ENCODE measurements at places on chromosomes 5 and 9. TPM values are rescaled to one million over a fixed set of nuclear protein-coding genes. Genes with fewer than 3 reads are reported as not detected.
A peak's percentile ranks its signal among the peaks of the same experiment; 100 is the strongest.

DNA sequence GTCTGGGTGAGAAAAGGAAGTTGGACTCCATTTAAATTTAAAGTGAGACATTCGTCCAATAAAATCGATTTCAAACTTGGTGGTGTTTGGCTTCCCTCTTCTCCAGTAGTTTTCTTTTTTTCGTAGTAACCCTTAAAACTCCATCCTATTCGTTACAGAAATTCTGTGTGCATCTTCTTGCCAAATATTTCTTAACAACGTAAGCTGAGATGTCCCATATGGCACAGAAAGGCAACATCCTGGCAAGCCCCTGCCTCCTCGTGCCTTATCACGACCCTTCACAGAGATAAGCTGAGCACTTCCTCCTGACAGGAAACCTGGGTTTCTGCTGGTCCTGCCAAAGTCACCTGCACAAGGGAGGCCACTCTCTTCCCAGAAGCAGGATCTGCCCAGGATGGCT lies 11.8 kb upstream of the ADAMTS2 start:
- no peak for DNase-seq

- DNase-seq: no peak
Observed at GRCh38 chr5:40570408-40571129, 109.1 kb upstream of the PTGER4 start.

DNA sequence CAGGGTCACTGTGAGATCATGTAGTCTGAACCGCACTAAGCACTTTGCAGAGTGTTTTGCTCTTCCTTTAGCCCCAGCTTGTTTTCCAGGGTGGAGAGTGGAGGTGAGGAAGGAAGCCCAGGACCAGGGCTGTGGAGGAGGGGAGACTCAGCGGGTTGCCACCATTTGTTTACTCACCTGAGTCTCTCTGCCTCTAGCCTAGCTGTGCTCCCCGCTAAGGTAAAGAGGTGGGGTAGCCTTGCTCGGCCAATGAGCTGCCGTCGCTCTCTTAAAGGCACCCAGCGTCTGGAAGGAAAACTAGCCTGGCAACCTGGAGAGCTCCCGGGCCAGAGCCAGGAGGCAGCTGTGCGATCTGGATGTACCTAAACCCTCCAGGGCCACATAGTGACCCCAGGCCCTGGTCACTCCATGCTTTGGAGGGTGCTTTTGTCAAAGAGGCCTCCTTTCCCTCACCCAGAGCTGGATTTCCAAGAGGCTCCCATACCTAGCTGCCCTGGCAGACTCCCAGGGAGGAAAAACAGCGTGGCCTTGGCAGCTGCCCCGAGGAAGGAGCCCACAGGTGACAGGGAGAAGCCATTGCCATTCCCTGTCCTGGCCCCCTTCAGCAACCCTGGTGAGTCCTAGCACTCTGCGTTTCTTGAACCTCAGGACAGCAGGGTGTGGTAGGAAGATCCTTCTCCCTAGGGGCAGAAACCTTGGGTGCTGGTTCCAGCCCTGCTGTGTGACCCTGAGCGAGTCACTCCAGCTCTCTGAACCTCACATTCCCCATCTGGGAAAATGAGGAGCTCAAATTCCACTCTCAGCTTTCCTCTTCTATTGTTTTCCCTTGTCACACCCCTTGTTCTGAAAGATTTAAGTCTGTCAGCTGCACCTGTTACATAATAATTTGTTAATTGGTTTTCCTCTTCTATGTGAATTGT lies 42.4 kb upstream of the LARP1 start:
- DNase-seq: peak; percentile 37

DNA sequence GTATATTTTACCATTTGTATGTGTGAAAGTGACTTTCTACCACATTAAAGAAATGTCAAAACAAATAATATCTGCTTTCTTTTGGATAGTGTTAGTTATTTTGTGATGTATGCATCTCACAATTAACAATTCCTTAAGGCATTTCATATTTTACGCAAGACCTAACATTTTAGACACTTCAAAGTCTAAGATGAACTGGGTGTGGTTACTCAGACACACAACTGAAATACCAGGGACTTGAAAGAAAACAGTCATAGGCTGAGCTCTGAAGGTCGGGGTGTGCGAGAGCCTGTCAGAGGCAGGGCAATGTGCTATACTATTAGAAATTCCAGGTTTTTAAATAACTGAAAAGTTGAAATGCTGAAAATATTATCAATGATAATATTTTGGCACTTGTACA lies 44.5 kb upstream of the ZNF622 start:
- DNase-seq: no peak

GRCh38 chr5:176843673-176844072 lies 33.3 kb downstream of the UNC5A start:
- no peak for DNase-seq

DNA sequence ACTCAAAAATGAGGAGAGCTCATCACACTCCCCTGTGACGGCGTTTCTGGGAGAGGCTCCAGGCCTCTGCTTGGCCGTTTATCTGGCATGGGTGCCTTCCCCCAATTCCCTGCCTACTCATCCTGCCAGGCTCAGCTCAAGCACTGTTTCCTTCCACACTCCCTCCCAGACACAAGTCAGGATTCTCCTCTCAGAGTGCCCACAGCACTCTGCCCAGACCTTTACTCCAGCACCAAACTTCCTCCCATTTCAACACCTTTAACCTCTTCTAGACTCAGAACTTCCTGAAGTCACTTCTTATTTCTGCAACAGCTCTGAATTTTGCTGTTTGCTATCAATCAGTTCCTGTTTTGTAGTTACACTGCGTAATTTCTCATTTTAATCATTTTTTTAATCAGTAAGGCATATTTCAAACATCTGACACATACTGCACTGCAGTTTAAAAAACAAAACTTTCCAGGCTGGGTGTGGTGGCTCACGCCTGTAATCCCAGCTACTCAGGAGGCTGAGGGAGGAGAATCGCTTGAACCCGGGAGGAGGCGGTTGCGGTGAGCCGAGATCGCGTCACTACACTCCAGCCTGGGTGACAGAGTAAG lies 16.0 kb downstream of the TRMO start:
- DNase-seq: peak; percentile 66

DNA sequence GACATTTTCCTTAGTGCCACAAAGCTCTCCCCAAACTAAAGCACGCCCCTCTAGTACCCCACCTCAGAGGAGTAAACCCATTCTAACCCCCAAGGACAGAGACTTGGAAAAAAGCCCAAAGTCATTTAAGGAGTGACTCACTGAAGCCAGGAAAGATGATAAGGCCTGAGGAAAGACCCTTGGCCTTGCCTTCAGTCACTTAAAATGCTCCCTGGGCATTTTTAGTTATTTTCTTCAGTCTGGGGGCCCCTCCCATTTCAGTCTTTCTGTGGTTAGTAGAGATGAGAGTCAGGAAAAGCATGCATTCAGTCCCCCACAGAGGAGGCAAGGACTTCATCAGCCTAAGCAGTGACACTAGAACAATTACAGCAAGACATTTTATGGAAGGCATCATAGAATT lies 13.7 kb upstream of the TLX3 start:
- DNase-seq: no peak

GRCh38 chr5:120510994-120511686 lies 47.0 kb downstream of the PRR16 start:
- DNase-seq: no peak

DNA sequence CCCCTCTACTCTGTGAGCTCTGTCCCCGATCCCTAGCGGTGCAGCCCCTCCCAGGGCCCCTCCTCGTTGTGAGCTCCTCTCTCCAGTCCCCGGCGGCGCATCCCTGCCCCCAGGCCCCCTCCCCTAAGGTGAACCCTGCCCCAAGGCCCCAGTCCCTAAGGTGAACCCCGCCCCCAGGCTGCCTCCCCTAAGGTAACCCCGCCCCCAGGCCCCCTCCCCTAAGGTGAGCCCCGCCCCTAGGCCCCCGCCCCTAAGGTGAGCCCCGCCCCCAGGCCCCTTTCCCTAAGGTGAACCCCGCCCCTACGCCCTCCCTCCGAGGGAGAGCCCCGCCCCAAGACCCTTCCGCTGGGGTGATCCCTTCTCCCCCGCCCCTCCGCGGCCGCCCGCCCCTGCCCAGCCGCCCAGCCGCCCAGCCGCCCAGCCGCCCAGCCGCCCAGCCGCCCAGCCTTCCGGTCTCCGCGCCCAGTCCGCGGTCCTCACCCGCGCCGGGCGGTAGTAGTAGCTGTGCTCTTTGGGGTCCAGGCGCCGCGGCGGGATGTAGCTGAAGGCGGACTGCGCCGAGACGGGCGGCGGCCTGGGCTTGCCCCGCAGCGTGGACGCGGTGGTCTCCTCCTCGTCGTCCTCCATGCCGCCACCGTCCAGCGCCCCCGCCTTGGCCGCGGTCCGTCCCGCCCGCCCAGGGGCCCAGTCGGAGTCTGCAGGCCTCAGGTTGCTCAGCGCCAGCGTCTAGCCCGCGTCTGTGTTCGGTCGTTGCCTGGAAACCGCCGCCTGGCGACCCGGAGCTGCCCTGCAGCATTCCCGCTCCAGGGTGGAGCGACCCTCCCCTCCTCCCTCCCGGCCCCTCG lies at the start of gene CFAP90:
Gene CFAP90 (minus strand): TSS at position 739 of the 845 bp plus-strand sequence. CDS start 112 bp downstream, at position 627.
- DNase-seq: peak; percentile 57

- no peak for DNase-seq
Observed at GRCh38 chr5:156920042-156920860, 42.8 kb downstream of the TIMD4 start.

GRCh38 chr5:115599502-115599901 lies 2.8 kb downstream of the TICAM2 start:
- peak; percentile 30 for DNase-seq

DNA sequence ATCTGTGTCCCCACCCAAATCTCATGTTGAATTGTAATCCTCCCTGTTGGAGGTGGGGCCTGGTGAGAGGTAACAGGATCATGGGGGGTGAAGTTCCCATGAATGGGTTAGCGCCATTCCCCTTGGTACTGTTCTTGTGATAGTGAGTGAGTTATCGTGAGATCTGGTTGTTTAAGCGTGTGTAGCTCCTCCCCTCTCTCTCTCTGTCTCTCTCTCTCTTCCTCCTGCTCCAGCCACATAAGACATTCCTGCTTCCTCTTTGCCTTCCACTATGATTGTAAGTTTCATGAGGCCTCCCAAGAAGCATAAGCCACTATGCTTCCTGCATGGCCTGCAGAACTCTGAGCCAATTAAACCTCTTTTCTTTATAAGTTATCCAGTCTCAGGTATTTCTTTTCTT lies 28.8 kb downstream of the C5orf15 start:
- DNase-seq: no peak

DNA sequence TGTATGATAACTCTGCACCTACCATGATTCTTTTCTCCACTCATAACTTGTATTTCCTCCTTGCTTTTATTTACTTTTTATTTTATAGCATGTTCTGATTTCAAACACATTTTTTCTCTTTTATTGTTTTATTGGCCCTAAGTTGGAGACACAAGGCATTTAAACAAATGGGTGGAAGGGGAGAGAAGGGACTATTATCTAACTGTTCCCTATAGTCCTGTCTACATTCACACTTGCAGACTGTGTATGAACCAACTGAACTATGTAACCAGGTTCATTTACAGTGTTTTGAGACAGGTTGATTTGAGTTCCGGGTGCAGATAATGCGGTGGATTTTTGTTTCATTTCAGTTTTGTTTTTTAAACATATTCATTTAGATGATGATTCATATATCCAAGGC lies 830.6 kb upstream of the SEMA6A start:
- DNase-seq: no peak

- DNase-seq: no peak
Observed at GRCh38 chr5:10440367-10440990, 1.2 kb upstream of the ROPN1L start.

- no peak for DNase-seq
Observed at GRCh38 chr5:130502702-130503101, 598.4 kb downstream of the CHSY3 start.

GRCh38 chr5:138843316-138844124 lies 31.6 kb downstream of the LRRTM2 start:
- DNase-seq: no peak

The PRELID2 gene
- 18.9 TPM for total RNA-seq

The PCDHA9 gene
- total RNA-seq: not detected

The TSLP gene
- 7.2 TPM for total RNA-seq

The PCDHB4 gene
- total RNA-seq: 1.5 TPM

The AGPAT2 gene
- 53.8 TPM for total RNA-seq

The MORN5 gene
- not detected for total RNA-seq

The TTC16 gene
- 0.15 TPM for total RNA-seq

The PCDHA4 gene
- 0.10 TPM for total RNA-seq

The SLIT3 gene
- 8.4 TPM for total RNA-seq
